ENCODE measurements at places on chromosomes 7 and 10.
A peak's percentile ranks its signal among the peaks of the same experiment; 100 is the strongest.

- no peak for DNase-seq
Observed at GRCh38 chr10:124372899-124373298, 45.8 kb downstream of the OAT start.

DNA sequence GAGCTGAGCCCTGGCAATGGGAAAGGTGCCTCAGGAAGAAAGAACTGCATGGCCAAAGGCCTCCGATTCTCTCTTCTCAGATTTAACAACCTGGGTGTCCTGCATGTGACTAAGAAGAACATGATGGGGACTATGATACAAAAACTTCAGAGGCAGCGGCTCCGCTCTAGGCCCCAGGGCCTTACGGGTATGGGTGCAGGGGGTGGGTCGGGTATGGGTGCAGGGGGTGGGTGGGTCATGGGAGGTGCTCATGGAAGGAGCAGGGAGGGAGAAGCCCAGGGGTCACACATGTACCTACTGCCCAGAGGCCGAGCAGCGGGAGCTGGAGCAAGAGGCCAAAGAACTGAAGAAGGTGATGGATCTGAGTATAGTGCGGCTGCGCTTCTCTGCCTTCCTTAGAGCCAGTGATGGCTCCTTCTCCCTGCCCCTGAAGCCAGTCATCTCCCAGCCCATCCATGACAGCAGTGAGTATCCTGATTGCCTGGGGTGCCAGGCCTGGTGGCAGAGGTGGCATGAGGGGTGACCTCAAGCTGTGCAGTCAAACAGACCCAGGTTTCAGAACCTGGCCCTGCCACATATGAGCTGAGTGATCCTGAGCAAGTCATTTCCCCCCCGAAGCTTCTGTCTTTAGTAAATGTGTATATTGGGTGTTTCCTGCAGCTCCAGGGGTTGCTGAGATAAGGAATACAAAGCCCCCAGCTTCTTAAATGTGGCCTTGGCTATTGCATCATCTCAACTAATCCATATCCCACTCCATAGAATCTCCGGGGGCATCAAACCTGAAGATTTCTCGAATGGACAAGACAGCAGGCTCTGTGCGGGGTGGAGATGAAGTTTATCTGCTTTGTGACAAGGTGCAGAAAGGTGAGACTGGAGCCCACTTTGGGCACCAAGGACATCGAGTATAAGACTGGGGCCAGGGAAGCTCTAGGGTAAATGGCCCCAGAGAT, 2.0 kb downstream of the NFKB2 start:
- DNase-seq: no peak

- no peak for DNase-seq
Observed at GRCh38 chr10:17831341-17831740, 22.2 kb downstream of the MRC1 start.

DNA sequence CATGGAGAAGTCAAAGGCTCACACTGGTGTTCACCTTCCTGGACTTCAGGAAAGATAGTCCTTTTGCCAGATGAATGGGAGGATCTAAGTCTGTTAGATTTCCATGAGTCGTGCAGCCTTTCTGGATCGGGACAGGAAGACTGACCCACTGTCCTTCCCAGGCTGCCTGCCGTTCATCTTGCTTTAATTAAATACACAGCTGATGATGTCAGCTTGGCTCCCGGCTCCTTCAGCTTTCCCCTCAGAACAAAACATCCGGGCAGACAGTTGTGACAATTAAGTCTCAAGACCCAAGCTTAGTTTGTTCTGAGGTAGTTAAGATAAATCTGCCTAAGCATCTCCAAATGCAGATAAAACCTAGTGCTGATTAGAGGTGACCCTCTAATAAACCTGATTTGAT, 58.6 kb downstream of the AUTS2 start:
- peak; percentile 38 for DNase-seq

Measured in NCI-H2029 (cell line).